Hindlimb muscle (tissue), 1 donor: ENCODE measurements at places on chromosomes 7 and 10. TPM values are rescaled to one million over a fixed set of nuclear protein-coding genes. Genes with fewer than 3 reads are reported as not detected.

GRCh38 chr7:118111347-118111746 lies 72.6 kb upstream of the LSM8 start:
- DNase-seq: no peak

- DNase-seq: no peak
Observed at GRCh38 chr10:114879541-114880158, 58.1 kb downstream of the FHIP2A start.

The AKR1C4 gene
- polyA plus RNA-seq: not detected

DNA sequence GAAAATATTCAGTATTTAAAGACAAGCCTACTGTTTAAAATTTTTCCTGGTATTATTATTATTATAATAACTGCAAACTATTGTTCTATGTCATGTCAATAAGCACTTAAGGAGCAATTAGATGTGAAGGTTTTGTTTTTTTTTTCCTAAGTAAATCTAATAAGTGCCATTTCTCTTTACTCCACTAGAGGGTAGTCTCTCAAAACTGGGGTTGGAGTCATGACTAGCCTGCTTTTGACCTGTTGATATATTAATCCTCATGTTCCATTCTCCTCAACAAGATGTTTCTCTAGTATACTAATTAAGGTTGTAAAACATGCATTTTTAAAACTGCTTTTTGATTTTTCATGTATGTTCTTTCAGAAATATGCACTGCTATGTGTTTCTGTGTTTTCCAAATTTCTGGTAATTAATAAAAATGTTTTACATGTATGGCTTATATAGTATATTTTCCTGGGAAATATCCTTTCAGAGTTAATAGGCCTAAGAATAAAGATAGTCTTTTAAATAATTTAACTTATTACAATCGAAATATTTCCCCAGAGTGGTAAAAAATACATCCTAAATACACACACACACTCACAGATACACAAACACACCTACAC lies 1.0 kb upstream of the LRRN3 start:
- DNase-seq: no peak

The GPR85 gene
- polyA plus RNA-seq: 1.5 TPM

The AGAP4 gene
- polyA plus RNA-seq: 21.7 TPM

GRCh38 chr7:84025332-84025927 lies 169.2 kb downstream of the SEMA3A start:
- DNase-seq: peak; percentile 81

DNA sequence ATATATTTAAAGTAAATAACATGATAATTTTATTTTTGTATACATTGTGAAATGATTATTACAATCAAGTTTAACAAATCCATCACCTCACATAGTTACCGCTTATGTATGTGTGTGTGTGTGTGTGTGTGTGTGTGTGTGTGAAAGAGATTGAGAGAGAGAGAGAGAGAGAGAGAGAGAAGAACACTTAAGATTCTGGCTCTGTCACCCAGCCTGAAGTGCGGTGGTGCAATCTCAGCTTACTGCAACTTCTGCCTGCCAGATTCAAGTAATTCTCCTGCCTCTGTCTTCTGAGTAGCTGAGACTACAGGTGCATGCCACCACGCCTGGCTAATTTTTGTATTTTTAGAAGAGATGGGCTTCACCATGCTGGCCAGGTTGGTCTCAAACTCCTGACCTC lies 17.8 kb downstream of the LYZL1 start:
- no peak for DNase-seq

The SLC13A4 gene
- 3.8 TPM for polyA plus RNA-seq

The NKX1-2 gene
- not detected for polyA plus RNA-seq

The MMD2 gene
- polyA plus RNA-seq: not detected

DNA sequence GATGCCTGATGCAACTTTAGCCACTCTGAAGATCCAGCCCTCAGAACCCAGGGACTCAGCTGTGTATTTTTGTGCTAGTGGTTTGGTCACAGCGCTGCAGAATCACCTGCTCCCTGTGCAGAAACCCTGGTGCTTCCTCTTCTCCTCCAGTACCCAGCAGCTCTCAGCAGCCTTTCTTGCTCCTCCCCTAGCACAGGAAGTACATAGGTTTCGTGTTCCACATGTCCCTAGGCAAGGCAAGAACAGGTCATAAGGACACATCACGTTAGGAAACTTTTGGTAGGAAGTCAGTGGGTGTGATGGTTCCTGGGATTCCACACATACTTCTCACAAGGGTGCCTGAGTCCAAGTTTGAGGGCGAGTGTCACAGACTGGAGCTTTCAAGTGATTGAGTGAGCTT lies 167.9 kb upstream of the PRSS1 start:
- DNase-seq: no peak

The CHST3 gene
- polyA plus RNA-seq: 16.2 TPM

The CALHM3 gene
- not detected for polyA plus RNA-seq

DNA sequence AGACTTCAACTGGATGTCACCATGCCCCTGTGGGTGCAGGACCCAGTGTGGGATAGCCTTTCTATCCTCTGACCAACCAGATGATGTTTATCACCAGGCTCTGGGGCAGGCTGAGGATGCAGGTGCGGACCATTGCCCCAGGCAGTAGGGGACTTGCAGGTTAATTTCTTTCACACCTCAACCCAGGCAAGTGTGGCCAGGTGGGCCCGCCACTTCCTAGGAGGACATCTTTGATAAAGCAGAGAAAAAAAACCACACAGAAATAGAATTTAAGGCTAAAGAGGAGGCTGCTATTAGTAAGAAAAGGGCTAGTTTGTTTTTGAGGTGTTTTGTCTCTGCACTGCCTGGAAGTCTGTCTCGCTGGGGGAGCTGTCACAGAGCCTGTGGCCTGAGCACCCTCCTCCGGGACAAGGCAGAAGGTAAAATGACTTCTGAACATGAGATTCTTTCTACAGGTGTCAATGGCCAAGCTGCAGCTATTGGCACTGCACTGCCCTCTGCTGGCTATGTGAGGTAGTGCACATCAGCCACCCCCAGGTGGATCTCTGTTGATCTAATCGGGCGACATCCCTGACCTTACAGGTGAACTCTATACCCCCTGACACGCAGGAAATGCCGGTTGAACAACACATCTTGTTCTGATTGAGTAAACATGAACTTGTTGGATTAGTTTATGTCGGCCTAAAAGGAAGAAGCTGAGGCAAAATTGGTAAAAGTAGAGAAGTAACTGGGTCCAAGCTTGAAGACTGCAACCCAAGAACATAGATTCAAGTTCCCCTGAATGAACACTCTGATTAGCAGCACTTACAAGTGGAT lies 21.0 kb downstream of the UPP1 start:
- peak; percentile 57 for DNase-seq

The CRHR2 gene
- 1.9 TPM for polyA plus RNA-seq

The CDH23 gene
- 4.2 TPM for polyA plus RNA-seq

The ASIC3 gene
- 4.2 TPM for polyA plus RNA-seq
